ENCODE measurements at places on chromosomes 7 and 10.

DNA sequence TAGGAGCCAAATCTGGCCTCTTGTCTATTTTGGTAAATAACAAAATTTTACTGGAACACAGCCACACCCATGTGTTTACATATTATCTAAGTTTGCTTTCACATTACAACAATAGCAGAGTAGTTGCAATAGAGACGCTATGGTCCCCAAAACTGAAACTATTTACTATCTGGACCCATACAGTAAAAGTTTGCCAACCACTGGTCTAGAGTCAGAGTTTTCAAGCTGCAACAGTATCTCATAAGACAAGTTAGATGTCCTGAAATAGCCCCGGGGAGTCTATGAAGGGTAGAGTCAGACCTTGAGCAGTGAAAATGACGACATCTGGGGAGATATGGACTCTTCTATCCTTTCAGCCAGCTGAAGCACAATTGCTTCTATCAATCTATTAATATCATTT is 74.2 kb downstream of the CTNNA3 start:
- no peak for DNase-seq

GRCh38 chr10:66782144-66782543 is 143.7 kb upstream of the LRRTM3 start:
- no peak for DNase-seq

DNA sequence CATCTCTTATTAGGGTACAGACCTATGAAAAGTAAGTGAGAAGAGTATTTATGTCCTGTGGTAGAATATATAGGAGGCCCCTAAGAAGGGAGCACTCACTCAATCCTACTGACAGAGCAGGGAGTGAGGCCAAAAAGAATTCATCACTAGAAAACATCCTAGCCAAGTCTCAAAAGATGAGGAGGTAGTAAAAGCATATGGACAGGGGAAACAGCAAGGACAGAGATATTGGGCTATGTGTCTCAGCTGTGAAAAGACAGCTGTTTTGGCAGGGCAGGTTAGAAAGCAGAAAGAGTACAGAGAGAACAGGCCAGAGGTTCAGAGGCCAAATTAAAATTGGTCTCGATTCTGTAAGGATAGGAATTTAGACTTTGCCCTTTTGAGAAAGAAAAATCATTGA is 548.3 kb upstream of the ANKRD30A start:
- no peak for DNase-seq

- DNase-seq, result no peak
Observed at GRCh38 chr10:79148452-79149344, 79.9 kb downstream of the ZMIZ1 start.

GRCh38 chr10:10758306-10758705 is 259.4 kb upstream of the CELF2 start:
- no peak for DNase-seq

GRCh38 chr10:59279991-59280505 is 82.3 kb downstream of the FAM13C start:
- DNase-seq, result no peak

- no peak for DNase-seq
Observed at GRCh38 chr10:31261511-31262311, 57.3 kb upstream of the ZEB1 start.

DNA sequence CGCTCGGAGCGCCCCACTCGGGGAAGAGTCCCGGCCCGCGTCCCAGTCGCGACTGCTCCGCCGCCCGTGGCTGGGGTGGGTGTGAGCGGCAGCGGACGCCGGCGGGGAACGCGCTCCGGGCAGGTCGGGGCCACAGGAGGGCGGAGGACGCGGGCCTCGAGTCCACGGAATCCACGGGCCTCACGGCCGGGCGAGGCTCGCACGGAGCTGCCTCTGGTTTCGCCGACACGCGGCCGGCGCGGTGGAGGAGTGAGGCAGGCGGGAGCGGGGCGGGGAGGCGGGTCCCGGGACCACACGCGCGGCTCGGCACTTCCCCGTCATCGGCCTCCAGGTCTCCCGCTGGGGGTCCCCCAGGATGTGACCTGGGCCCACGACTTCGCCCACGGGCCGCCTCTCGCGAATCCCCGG is 533 bp upstream of the NKX6-2 start:
- no peak for DNase-seq

GRCh38 chr7:157767506-157768197 is 430.8 kb downstream of the DNAJB6 start:
- DNase-seq, result no peak

DNA sequence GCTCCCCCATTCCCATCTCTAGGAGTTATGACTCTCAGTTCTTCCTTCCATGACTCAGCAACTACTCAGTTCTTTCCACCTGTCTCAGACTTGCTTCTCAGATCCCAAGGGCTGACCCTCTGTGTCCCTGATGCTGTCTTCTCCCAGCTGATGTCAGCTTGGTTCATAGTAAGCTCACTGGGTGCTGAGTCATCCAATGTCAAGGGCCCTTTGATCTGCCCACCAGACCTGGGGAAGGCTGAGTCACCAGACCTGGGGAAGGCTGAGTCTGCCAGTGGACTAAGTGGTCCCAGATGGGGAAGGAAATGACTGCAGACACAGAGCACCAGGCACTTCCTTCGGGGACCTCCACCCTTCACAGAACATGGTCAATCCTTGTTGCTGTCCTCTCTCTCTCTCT is 76.1 kb upstream of the ZEB1 start:
- DNase-seq, result peak; percentile 36

GRCh38 chr10:86350897-86351296 is 15.7 kb downstream of the GRID1 start:
- DNase-seq, result no peak

- no peak for DNase-seq
Observed at GRCh38 chr7:47472444-47473157, 109.3 kb downstream of the TNS3 start.

GRCh38 chr7:5545222-5545914 is 121.7 kb upstream of the TNRC18 start:
- DNase-seq, result no peak

All from stimulated activated CD4-positive, alpha-beta T cell treated with anti-CD3 and anti-CD28 coated beads, Interleukin-15, amount 100 ng/mL, for 1 hour (primary cell).